ENCODE measurements at places on chromosomes 11 and 22.

- DNase-seq: no peak
These were observed 21.0 kb upstream of the CHADL start for GRCh38 chr22:41261541-41262249.

GRCh38 chr11:114036147-114036811 lies 23.2 kb upstream of the ZBTB16 start:
- DNase-seq: peak; percentile 56

GRCh38 chr11:11039208-11039965 lies 181.5 kb upstream of the ZBED5 start:
- DNase-seq: no peak

- DNase-seq: no peak
These were observed 330.6 kb upstream of the ZC3H12C start for GRCh38 chr11:109762546-109762945.

- DNase-seq: no peak
These were observed 188 bp upstream of the MTNR1B start for GRCh38 chr11:92969293-92969633.

GRCh38 chr11:20671856-20672546 lies 2.6 kb downstream of the NELL1 start:
- peak; percentile 24 for DNase-seq

GRCh38 chr11:112881461-112881860 lies 79.8 kb upstream of the NCAM1 start:
- no peak for DNase-seq

DNA sequence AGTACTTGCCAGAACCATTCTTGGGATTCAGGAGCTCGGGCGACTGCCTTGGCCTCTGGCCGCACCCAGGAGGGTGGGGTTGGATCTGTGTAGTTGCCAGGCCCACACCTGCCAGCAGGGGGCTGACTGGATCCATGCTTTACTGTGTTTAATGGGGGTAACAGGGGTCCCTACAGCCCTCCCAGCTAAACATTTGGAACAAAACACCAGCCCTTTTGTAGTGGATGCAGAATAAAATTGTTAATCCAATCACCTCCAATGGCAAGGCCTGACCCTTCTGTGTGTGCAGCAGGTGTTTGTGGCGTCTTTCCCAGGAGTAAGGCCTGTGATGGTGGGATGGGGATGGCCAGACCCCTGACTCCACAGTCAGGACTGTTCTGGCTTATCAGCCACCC lies 22.5 kb downstream of the SUN2 start:
- DNase-seq: peak; percentile 57

All from activated CD4-positive, alpha-beta T cell treated with anti-CD3 and anti-CD28 coated beads, Interleukin-10, Interleukin-2, amounts not matched to agents 100 ng/mL and 50 ng/mL, durations not matched to agents 16 hours and 8 hours (primary cell).